ENCODE measurements at places on chromosomes 4 and X.

GRCh38 chr4:103292373-103292772 lies 94.2 kb upstream of the CENPE start:
- DNase-seq: no peak

DNA sequence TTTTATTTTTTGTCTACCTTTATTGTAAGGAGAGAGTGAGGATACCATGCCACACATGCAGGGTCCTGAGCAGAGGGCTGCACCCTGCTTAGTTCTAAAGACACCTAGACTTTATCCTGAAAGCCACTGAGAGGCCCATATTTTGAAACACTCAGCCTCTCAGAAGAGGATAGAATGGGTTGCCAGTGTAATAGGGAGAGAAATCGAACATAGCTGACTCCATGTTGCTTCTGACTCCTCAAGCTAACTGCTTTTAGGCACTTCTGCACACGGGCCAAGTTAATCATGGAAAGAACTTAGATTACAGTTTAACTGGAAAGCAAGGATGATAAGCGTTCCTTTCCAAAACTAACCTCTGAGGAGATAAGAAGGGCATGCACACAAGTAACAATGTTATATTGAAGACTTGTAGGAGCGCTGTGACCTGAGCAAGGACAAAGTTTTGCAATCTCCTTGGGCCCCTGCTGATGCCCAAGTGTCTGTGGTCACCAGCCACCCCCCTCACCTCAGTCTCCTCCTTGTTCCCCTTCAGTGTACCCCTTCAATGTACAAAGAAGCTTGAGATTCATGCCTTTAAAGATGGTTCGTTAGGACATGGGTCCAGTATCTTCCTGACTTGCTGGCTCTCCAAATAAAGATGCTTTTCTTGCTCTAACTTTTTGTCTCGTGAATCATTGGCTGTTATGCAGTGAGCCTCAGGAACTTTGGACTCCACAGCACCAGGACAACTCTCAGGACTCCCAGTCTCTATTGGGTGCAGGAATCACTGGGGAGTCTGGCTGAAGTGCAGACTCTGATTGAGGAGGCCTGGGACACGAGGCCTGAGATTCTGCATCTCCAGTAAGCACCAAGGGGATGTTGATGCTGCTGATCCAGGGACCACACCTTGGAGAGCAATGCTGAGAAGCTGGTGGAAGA lies 25.4 kb upstream of the CD99 start:
- no peak for DNase-seq

DNA sequence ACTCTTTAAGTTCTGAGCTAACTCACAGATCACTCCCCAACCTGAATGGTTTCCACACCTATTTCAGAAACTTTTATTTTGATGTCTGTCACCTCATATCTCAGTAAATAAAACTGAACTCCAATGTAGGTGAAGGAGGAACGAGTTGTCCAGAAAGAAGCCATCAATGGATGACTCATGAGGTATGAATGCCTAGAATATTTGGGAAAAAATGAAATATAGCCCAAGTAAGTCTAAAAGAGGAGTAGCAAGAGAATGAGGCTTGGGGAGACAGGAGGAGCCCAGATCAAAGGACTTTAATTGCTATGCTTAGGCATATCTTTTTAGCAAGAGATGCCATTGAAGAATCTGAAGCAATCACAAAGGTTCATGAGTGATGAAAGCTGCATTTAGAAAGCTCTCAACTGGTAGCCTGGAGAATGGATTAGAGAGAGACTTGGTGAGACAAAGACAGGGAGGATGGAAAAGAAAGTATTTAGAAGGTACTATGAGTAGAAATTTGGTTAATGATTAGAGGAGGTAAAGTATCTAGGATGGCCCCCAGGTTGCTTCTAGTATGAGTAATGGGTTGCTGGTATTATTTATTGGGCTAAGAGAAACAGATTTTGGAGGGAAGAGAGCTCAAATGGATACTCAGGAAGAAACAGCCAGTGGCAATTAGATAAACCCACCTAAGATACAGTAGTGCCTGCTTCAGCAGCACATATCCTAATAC lies 39.4 kb downstream of the NOCT start:
- no peak for DNase-seq

GRCh38 chr4:42492962-42493361 lies 95.7 kb downstream of the SHISA3 start:
- no peak for DNase-seq

GRCh38 chr4:151340751-151341385 lies 15.5 kb upstream of the SH3D19 start:
- DNase-seq: no peak

DNA sequence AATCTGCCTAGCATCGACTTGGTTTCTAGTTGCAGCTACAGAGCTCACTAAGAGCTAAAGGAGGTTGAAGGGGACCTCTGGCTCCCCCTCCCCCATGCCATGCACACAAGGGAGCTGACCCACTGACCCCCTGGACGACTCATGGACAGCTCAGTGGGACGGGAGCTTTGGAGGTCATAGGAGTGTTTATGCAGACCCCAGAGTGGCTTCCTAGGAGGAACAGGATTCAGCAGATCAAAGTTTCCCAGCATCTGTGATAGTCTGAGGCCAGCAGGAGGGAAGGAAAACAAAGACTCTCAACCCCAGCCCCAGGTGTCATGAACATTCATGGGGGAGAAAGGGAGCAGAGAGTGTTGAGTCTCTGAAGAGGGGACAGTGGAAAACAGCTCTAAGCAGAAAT lies 104.4 kb downstream of the ARSF start:
- no peak for DNase-seq

DNA sequence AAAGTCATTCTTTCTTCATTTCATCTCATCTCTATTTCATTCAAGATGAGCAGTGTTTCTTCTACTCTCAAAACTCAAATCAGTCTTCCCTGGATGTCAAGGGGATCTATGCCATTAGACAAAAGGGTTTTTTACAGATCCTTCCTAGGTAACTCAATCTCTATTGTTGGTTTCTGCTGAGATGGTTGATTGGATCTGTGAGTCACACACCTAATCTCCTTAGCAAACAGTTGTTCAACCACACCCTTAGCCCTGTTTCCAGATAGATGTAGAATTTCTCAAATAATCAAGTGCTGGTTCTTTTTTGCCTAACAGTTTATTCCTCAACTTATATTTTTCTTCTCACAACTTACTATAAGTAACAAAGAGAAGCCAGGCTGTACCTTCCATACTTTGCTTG lies 200.5 kb downstream of the KDR start:
- no peak for DNase-seq

GRCh38 chr4:185849664-185850550 lies 37.9 kb upstream of the SORBS2 start:
- DNase-seq: no peak

GRCh38 chrX:70434914-70435586 lies 9.6 kb upstream of the DLG3 start:
- DNase-seq: peak; percentile 14
